ENCODE measurements at places on chromosomes 11 and 22. TPM values are rescaled to one million over a fixed set of nuclear protein-coding genes. Genes with fewer than 3 reads are reported as not detected.

The KCNJ11 gene
- 1.2 TPM for total RNA-seq

The APOA1 gene
- not detected for total RNA-seq

The PYGM gene
- 4.8 TPM for total RNA-seq

The OR51A2 gene
- total RNA-seq = not detected

The ARAP1 gene
- 113 TPM for total RNA-seq

The ALX4 gene
- total RNA-seq = not detected

The OR5AK2 gene
- not detected for total RNA-seq

The FZD4 gene
- total RNA-seq = not detected

The PATE2 gene
- not detected for total RNA-seq

The RAB36 gene
- total RNA-seq = 2.1 TPM

The BCO2 gene
- 1.4 TPM for total RNA-seq

The CCDC89 gene
- total RNA-seq = not detected

The SLC22A9 gene
- not detected for total RNA-seq

The GALNT18 gene
- not detected for total RNA-seq

The OR2AT4 gene
- not detected for total RNA-seq

The SOX6 gene
- total RNA-seq = not detected

The C1QTNF5 gene
- not detected for total RNA-seq

The SH3BP1 gene
- total RNA-seq = 88.4 TPM

All from activated B cell treated with CpG ODN at 0.5 μM for 24 hours (primary cell).